HepG2 (cell line): ENCODE measurements at places on chromosomes 1 and 21. TPM values are rescaled to one million over a fixed set of nuclear protein-coding genes. Genes with fewer than 3 reads are reported as not detected.

The BEND5 gene
- total RNA-seq = not detected in 2 replicates

The ARL8A gene
- 2.2 and 2.7 TPM in 2 replicates for total RNA-seq

The ZNF683 gene
- not detected in 2 replicates for total RNA-seq

The SPATA6 gene
- total RNA-seq = 1.8 and 3.3 TPM in 2 replicates

DNA sequence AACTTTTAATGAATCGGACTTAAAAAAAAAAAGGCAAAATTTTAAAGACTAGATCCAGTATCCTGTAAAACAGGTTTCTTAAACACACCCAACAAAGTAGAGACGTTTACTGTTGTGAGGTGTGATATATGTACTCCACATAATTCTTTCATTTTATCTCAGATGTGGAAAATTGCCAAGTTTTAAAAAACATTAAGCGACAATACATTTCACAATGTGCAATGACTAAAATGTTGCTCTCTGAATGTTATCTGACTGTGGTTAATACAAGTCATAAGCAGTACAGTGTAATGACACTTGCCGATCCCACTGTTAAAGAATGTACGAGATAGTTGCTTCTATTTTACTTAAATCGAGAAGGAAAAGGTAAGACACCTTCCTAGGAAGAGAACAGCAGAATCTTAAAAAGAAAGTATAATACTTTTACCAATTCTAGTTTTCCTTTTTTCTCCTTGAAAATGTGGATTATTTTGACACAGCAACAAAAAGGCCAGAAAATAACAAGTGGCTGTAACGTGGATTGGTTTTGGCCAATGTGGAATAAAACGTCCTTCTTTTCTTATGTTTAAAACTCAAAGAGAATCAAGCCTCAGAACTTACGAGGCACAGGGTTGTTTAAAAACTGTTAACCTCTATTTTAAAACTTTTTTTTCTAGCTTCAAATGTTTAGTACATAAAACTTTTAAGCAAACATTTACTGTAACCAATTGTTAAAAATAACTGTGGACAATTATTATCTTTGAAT lies 51.4 kb downstream of the TP53BP2 start:
- no peak for DNase-seq

- DNase-seq = no peak
Measured at GRCh38 chr1:245751726-245752470, 597.1 kb downstream of the KIF26B start.

- no peak for DNase-seq
Measured at GRCh38 chr21:34343347-34343746, 20.5 kb upstream of the KCNE2 start.

DNA sequence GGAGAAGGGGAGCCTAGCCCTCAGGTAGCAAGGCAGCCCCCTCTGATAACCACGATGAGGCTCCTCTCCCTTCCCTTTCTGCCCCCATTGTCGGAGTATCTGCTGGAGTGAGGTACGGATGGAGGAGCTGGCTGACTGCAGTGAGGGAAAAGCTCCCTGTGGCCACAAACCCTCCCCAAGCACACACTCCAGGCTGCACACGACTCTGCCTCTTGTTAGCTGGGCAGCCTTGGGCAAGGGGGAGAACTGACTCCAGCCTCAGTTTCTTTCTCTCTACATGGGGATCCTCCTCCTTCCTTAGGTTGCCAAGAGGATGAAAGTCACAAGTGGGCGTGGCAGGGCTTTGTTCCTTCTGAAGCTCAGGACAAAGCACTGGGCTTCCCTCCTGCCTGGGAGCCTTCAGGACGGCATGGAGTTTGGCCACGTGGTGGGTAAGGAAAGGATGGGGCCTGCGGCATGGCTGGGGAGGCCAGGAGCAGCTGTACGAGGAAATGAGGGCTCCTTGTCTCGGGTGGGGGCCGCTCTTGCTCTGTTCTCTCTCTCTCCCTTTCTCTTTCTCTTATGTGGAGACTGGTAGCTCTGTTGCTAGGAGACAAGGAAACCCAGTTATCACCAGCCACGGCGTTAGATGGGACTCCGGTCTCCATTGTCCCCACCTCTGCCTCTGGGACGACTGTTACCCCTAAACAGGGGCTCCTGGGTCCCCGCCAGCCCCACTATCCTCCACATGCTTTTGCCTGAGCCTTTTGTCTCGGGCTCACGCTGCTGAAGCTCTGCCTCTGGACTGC lies 39.7 kb downstream of the LRP8 start:
- DNase-seq = no peak

GRCh38 chr1:32240140-32240951 lies 6.7 kb upstream of the FAM167B start:
- no peak for DNase-seq

DNA sequence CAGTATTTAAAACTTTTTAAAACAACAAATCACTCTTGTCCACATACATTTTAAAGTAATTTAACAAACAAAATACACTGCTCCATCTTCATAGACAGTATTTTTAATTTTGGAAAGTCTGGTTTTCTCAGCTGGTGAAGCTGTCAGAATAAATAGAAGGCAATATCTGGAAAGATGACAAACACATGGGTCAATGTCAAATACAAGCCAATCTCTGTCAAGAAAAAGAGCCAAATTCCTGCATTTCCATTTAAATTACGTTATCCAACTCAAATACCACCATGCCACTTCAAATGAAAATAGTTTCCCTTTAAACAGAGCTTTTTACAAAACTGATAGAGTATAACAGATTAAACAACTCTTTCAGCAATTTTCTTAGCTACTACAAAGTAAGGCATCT lies 176.5 kb downstream of the RERE start:
- no peak for DNase-seq
